ENCODE measurements at places on chromosomes 13 and 19. TPM values are rescaled to one million over a fixed set of nuclear protein-coding genes. Genes with fewer than 3 reads are reported as not detected.

NLRP11 gene
- not detected for total RNA-seq

ZNF541 gene
- 0.12 TPM for total RNA-seq

ZNF677 gene
- 11.6 TPM for total RNA-seq

CERS1 gene
- total RNA-seq, result 1.1 TPM

PRMT1 gene
- total RNA-seq, result 325 TPM

ZNF799 gene
- total RNA-seq, result 2.4 TPM

BEST2 gene
- not detected for total RNA-seq

SLC17A7 gene
- total RNA-seq, result not detected

SIGLEC5 gene
- not detected for total RNA-seq

FPR1 gene
- 0.11 TPM for total RNA-seq

LIPE gene
- 3.7 TPM for total RNA-seq

CCDC9 gene
- 13.2 TPM for total RNA-seq

IGFL2 gene
- not detected for total RNA-seq

LAIR2 gene
- not detected for total RNA-seq

ISOC2 gene
- total RNA-seq, result 63.2 TPM

MYCBP2 gene
- 108 TPM for total RNA-seq

ZNF506 gene
- 12.7 TPM for total RNA-seq

STXBP2 gene
- 6.2 TPM for total RNA-seq

MISP3 gene
- total RNA-seq, result 0.25 TPM

UPK1A gene
- total RNA-seq, result not detected

ZNF429 gene
- total RNA-seq, result 4.5 TPM

TSPAN16 gene
- total RNA-seq, result not detected

IGFLR1 gene
- 0.62 TPM for total RNA-seq

LRRC63 gene
- 0.22 TPM for total RNA-seq

THAP8 gene
- 2.4 TPM for total RNA-seq

MZT1 gene
- total RNA-seq, result 33.3 TPM

DAND5 gene
- not detected for total RNA-seq

IL4I1 gene
- total RNA-seq, result 1.3 TPM

VPS36 gene
- total RNA-seq, result 25.4 TPM

ZNF792 gene
- 3.0 TPM for total RNA-seq

PALM gene
- 3.5 TPM for total RNA-seq

SHANK1 gene
- 13.0 TPM for total RNA-seq

GRIK5 gene
- 0.44 TPM for total RNA-seq

LILRB4 gene
- total RNA-seq, result not detected

TMIGD2 gene
- not detected for total RNA-seq

SPACA7 gene
- not detected for total RNA-seq

AMER2 gene
- not detected for total RNA-seq

EID2 gene
- total RNA-seq, result 16.3 TPM

NLRP5 gene
- total RNA-seq, result not detected

JAK3 gene
- total RNA-seq, result 0.55 TPM

ZNF552 gene
- total RNA-seq, result 7.7 TPM

PALM3 gene
- total RNA-seq, result 0.87 TPM

KLK4 gene
- not detected for total RNA-seq

PSG6 gene
- not detected for total RNA-seq

DHX34 gene
- total RNA-seq, result 15.6 TPM

ANGPTL8 gene
- not detected for total RNA-seq

KLC3 gene
- not detected for total RNA-seq

ZNF534 gene
- not detected for total RNA-seq

PLK5 gene
- not detected for total RNA-seq

NDUFA3 gene
- 14.0 TPM for total RNA-seq

CADM4 gene
- 1.2 TPM for total RNA-seq

ZFR2 gene
- total RNA-seq, result not detected

ZMYM5 gene
- 15.9 TPM for total RNA-seq

ICAM4 gene
- total RNA-seq, result 0.75 TPM

CCDC169 gene
- 4.5 TPM for total RNA-seq

MBD3L3 gene
- total RNA-seq, result not detected

CATSPERD gene
- not detected for total RNA-seq

ZNF28 gene
- total RNA-seq, result 17.6 TPM

All from uterine smooth muscle cell (primary cell).